GM13976 (cell line): ENCODE measurements at places on chromosomes 6 and 20.

GRCh38 chr6:155346957-155347356, 32.7 kb upstream of the TFB1M start:
- DNase-seq: no peak

- DNase-seq: no peak
These were observed 10.4 kb downstream of the PLCG1 start for GRCh38 chr20:41147767-41148191.

DNA sequence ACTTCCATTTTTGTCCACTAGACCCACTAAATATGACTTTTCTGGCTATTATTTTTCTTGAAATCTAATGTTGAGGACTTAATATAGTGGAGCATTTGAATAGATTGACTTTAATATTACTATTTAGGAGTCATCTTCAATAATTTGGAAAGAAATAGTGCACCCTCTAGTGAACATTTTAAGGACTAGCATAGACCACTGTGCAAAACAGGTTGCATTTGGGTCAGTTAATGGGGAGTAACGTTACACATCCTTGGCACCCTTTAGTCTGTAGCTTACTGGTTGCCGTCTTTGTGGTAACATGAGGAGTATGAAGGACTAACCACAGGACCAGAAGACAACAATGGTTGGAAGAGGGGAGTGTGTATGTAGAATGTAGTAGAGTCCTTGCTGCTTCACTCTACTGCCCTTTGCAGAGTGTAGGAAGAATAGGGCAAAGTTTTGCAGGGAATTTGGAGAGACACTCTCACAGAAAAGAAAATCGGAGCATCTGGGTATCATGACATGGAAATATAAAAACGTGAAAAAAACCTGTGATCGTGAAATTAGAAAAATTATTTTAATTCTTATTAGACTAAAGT, 25.2 kb downstream of the RFPL4B start:
- DNase-seq: no peak

DNA sequence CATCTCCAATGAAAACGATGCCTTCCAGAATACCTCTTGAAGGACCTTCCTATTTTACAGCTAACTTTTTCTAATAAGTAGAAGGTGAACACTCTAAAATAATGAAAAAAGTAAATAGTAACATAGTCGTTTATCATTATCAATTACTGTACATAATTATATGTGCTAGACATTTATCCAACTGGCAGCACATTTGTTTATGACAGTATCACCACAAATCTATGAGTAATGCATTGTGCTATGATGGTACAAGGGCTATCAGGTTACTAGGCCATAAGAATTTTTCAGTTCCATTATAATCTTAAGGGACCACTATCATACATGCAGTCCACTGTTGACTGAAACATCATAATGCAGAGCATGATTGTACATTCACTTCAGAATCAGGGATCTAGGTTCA, 68.4 kb downstream of the ATG5 start:
- no peak for DNase-seq

GRCh38 chr20:32808438-32808837, 11.3 kb upstream of the MAPRE1 start:
- DNase-seq: no peak

DNA sequence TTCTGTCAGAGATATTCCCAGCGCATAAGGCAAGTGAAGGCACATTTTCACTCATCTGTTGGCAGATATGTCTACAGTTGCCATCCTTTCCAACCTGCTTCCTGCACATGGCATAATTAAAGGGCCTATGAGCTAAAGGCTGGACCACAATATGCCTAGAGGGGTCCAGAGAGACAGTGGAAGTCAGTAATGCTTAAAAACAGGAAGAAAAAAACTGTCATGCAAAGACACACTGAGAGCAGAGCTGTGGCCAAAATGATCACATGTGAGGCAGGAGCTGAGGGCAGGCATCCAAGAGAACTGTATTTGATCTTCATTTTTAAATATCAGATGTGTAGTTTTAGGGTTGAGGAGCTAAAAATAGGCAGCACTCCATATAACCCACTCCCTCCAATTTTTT, 125.0 kb upstream of the BACH2 start:
- DNase-seq: no peak

DNA sequence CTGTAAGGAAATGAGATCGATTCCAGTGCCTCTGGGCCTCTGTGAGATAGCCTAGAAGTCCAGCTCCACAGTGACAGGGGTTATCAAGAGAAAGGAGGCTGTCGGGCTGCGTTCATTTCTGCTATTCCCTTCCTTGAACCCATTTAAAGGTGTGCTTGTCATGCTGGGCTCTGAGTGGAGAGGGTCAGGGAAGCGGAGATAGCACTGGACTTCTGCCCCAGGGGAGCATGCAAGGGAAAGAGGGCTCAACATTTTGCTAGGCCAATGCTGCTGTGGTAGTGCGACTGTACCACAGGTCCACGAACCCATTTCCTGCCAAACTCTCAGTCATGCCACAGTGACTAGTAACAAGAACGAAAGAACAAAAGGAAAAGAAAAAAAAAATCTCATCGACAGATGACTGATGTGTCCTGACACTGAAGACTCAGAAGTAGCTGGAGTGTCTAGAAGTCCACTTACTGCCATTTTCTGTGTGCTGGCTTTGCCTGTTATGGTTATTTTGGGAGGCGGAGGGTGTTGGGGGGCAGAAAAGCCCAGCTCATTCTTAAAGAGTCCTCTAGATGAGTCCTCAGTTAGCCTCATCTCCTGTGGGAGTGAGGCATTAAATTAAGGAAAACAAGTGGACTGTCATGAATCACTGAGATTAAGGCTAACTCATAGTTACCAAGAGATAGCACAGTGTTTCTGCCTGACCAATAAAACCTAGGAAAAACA, 8.1 kb downstream of the NEDD9 start:
- no peak for DNase-seq

- DNase-seq: no peak
These were observed 27.8 kb upstream of the SRPK1 start for GRCh38 chr6:35948725-35949124.

DNA sequence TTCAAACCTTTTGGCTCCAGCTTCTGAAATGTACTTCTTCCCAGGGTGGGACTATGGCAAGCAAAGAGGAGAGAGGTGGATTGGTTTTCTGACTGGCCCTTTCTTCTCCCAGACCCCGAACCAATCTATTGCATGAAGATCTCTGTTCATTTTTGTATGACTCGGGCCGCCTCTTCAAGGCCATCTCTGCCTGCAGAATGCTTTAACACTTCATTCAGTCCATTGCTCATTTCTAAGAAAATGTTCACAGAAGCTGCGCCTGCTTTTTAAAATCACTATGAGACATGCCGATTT, 1.6 kb downstream of the VGLL2 start:
- no peak for DNase-seq

GRCh38 chr20:56442389-56443365, 25.8 kb upstream of the RTF2 start:
- DNase-seq: no peak
